Right atrium auricular region (tissue), 2 donors: ENCODE measurements at places on chromosomes 2 and 18.

GRCh38 chr18:48394176-48394575 lies 15.0 kb downstream of the ZBTB7C start:
- no peak overlapping the region for H3K4me3 ChIP-seq
- H3K27ac ChIP-seq: no peak overlapping the region
- H3K27me3 ChIP-seq: no peaks in the 10 kb centered on the region
- no peak for DNase-seq

- no peaks in the 10 kb centered on the region for H3K27me3 ChIP-seq
- no peak for DNase-seq
- no peaks in the 10 kb centered on the region for H3K4me1 ChIP-seq
These were observed 335.7 kb upstream of the CDH7 start for GRCh38 chr18:65415098-65415497.

DNA sequence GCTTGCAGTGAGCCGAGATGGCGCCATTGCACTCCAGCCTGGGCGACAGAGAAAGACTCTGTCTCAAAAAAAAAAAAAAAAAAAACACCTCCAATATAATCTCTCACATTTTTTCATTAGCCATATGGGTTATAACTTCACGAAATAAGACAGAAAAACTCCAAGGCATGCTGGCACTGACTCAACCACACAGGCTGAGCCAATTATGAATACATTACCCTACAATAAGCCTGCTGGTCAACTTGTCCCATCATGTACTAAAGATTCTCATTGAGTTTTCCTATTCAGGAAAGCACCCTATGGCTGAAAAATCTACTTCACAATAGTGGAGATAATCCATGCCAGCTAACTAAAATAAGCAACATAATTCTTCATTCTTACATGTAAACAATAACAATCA lies 12.8 kb upstream of the MAP3K20 start:
- no peaks in the 10 kb centered on the region for H3K36me3 ChIP-seq
- H3K27ac ChIP-seq: no peak overlapping the region
- no peaks in the 10 kb centered on the region for H3K27me3 ChIP-seq

- no peaks in the 10 kb centered on the region for H3K4me1 ChIP-seq
- no peak for DNase-seq
- no peaks in the 10 kb centered on the region for H3K27me3 ChIP-seq
- H3K4me3 ChIP-seq: no peak overlapping the region
- no peaks in the 10 kb centered on the region for H3K36me3 ChIP-seq
These were observed 41.5 kb downstream of the EPHA4 start for GRCh38 chr2:221530653-221531037.

DNA sequence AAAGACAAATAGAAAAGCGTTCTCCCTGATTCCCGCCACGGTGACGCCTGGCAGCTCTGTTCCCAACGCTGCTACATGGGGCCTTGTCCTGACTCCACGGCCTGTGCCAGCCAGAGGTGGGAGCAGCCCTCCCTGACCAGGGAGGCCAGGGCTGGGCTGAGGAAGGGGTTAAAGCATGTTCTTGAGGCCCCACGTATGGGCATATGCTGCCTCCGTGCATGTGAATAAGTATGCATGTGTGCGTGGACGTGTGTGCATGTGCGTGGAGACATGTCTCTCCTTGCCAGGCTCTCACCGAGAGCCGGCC lies 1.6 kb upstream of the SNED1 start:
- DNase-seq: peak; percentile 56
- H3K36me3 ChIP-seq: no peaks in the 10 kb centered on the region
- no peaks in the 10 kb centered on the region for H3K4me1 ChIP-seq
- peak overlapping the region; percentile 80 for H3K27ac ChIP-seq

DNA sequence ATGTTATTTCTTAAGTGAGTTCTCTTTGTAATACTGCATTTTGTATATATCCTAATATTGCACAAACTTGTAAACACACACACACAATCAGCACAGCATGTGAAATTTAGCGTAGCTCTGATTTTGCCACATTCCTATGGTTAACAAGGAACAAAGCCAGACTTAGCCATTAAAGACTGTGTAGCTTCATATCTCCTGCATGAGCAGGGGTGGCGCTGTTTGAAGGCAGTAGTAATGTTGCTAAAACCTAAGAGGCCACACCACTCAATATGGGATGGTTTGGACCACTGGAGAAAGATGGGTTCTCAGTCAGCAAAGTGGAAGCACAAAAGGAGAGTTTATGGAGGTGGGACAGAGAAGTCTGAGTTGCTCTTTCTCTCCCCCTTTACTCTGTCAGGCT lies 61.1 kb upstream of the RND3 start:
- no peak for DNase-seq
- H3K4me1 ChIP-seq: no peaks in the 10 kb centered on the region
- no peak overlapping the region for H3K27ac ChIP-seq
- no peak overlapping the region for H3K4me3 ChIP-seq
- H3K27me3 ChIP-seq: no peaks in the 10 kb centered on the region

DNA sequence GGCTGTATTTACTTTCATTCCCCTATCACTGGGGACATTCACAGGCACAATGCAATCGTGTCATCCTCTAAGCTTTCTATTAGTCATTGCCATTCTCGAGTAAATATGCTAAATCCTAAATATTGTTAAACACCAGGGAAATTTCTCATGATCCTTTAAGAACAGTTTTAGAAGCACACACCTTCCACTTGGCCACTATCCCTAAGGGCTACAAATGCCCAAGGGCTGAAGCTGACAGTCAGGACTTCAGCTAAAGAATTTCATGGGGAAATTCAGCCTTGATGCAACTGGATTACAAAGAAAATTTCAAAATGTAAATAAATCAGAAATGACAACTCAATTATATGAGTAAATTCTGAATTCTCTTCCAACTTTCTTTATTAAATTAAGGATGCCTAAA lies 163.1 kb upstream of the PID1 start:
- no peak for DNase-seq
- H3K4me1 ChIP-seq: no peaks in the 10 kb centered on the region
- no peaks in the 10 kb centered on the region for H3K36me3 ChIP-seq
- H3K27me3 ChIP-seq: no peaks in the 10 kb centered on the region
- H3K27ac ChIP-seq: no peak overlapping the region

DNA sequence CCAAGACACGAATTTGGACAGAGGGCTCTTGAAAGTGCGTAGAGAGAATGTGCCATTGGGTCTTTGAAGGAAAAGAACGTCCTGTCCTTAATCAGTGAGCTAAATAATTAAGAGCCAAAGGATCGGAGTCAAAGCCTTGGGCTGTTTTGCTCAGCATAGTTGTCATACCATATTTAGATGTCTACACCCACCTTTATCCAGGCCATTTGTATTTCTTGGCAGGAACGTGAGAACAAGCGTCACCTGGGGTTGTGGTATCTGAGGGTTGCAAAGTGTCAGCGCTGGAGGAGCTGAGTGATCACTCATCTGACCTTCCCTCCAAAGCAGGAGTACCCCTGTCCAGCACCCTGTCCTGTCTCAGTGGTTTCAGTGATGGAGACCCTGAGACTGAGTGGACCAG lies 4.5 kb downstream of the LPIN1 start:
- no peaks in the 10 kb centered on the region for H3K27me3 ChIP-seq
- no peak overlapping the region for H3K27ac ChIP-seq
- no peaks in the 10 kb centered on the region for H3K36me3 ChIP-seq
- DNase-seq: no peak
- no peak overlapping the region for H3K4me3 ChIP-seq
